ENCODE measurements at places on chromosomes 5 and 9.

- no peak for DNase-seq
Measured at GRCh38 chr9:89536600-89536999, 38.7 kb upstream of the SEMA4D start.

- DNase-seq = no peak
Measured at GRCh38 chr5:143037071-143037470, 266.9 kb downstream of the ARHGAP26 start.

- DNase-seq = no peak
Measured at GRCh38 chr9:118459913-118460312, 755.7 kb downstream of the TLR4 start.

GRCh38 chr5:97078958-97079743 is 63.3 kb downstream of the LIX1 start:
- no peak for DNase-seq

DNA sequence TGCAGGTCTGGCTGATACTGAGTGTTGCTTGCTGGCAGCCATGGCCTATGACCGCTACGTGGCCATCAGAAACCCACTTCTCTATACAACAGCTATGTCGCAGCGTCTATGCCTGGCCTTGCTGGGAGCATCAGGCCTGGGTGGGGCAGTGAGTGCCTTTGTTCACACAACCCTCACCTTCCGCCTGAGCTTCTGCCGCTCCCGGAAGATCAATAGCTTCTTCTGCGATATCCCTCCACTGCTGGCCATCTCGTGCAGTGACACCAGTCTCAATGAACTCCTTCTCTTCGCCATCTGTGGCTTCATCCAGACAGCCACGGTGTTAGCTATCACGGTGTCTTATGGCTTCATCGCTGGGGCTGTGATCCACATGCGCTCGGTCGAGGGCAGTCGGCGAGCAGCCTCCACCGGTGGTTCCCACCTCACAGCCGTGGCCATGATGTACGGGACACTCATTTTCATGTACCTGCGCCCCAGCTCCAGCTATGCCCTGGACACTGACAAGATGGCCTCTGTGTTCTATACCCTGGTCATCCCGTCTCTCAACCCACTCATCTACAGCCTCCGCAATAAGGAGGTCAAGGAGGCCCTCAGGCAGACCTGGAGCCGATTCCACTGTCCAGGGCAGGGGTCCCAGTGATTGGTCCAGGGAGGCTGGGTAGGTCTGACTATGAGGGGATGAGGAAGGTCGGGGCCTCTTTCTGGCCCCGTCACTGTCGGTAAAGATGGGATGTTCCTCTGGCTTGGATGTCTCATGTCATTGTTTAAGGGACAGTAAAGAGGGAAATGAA is 718 bp downstream of the OR5C1 start:
- DNase-seq = no peak

DNA sequence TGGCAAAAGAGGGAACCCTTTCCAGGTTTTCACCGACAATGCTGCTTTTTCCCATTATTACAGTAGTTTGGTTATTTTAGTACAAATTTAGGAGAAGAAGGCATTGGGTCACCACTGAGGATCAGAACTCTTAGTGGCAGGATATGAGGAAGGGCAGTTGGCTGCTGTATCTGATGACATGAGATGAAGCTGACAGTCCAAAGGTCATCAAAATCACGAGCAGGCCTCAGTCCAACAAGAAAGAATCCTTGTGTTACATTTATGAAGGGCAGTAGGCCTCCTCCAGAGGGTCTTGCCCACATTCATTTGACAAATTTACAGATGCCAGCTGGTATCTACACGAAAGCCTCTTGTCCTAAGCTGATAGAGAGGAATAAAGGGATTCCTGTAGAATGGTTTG is 49.5 kb upstream of the COL15A1 start:
- DNase-seq = no peak

DNA sequence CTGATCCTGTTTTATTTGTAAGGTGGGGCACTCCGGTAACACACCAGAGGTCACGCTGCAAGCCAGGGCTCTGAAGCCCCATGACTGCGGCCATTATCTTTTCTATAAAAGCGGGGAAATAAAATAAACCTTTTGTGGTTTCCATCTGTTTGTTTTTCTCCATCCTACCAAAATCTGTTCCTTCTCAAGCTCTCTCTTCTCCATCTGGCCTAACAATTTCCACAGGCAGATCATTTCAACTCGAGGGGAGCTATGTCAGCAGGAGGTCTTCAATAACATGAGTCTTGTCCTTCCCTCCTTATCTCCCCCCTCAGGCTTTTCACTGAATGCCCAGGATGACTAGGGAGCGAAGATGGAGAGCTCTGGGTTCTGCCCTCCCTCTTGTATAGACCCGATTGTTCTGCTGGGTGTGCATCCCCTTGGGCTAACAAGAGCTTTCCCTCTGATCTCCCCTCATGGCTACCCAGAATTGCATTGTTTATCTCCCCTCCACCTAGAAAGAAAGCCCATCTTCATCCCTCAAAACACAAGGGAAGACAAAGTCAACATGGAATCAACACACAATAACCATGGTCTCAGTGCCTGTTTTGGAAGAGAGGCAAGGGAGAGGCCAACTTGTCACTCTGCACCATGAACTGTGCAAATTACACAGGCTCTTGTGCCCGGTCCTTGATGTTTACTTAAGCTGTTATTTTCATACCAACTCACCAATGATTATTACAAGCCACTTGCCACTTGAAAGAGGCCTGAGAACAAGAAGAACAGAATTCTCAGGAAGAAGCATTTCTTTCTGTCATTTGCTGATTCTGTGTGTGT is 187.8 kb downstream of the FANCC start:
- DNase-seq = no peak

DNA sequence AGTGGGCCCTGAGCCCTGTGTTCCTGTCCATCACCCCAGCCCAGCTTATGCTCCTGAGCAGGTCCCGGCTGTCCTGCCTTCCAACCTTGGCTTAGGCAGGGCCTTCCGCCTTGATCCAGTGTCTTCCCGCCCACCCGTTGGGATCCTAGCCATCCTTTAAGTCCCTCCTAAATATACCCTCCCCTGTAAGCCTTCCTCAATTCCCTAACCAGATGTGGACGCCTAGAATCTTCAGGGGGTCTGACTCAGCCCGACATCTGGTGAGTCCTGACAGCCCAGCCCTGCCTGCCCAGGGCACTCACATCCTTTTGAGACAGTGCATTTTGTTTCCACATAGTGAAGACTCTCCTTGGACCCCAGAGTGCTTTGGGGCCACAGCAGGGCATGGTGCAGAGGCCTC is 23.7 kb downstream of the SLC6A7 start:
- no peak for DNase-seq

GRCh38 chr5:145965804-145966203 is 29.4 kb downstream of the SH3RF2 start:
- no peak for DNase-seq

- DNase-seq = no peak
Measured at GRCh38 chr9:14909181-14909580, 1.0 kb downstream of the FREM1 start.

DNA sequence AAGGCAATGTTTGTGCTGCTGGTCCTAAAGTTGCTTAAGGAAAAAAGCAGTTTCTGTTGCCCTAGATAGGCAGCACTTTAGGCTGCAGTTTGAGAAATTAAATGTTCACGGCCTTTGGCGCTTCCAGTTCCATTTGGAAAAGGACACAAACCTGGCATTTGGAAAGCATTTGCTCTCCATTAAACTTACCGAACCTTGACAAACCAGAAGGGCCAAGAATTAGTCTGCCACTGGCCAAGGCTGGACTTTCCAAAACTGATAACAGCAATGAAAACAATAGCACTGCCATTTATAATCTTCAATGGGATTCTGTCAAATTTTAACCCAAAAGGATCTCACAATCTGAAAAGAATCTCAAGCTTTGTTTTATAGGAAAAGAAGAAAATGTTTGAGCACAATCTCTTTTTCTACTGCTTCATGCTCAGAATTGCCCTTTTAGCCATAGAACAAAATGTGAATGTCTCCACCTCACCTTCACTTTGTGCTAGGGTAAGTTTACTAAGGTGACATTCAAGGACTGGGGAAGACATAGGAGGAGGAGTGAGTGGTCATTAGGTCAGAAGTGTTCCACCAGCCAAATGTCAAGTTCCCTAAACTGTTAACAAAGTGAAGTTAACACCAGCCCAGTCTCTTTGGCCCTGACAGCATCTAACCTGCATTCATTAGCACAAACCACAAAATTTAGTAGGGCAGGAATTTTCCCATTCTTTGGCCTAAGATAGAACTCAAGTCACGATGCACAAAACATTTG is 583.4 kb upstream of the DMAC1 start:
- no peak for DNase-seq

GRCh38 chr5:110257971-110258370 is 468.5 kb downstream of the TMEM232 start:
- no peak for DNase-seq

DNA sequence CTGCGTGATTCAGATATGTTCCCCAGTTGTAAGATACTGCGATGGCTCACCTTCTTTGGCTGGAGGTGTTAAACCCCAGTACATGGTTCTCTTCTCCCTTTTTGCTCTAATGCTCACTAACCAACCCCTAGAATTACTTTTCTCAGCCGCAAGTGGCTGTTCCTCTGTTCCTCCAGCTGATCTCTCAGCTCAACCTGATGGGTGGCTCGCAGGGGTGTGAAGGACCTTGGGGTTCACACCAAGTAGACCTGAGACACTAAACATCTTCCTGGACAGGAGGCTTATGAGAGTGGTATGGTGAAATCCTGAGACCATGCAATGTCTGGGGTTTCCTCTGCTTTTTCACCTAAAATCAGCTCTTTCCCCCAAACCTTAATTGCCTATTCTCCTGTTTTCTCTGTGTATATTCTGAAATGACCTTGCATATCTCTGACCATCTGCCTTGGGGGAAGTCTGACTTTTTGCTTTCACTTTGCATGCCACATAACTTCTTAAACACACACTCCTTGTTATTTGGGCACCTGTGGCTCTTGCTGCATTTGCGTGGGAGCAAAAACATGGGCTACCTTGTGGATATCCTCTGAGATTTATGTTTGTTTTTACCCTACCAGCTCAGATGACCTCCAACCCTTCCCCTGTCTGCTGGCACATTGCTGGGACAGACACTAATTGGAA is 15.9 kb upstream of the IFNA14 start:
- DNase-seq = no peak

DNA sequence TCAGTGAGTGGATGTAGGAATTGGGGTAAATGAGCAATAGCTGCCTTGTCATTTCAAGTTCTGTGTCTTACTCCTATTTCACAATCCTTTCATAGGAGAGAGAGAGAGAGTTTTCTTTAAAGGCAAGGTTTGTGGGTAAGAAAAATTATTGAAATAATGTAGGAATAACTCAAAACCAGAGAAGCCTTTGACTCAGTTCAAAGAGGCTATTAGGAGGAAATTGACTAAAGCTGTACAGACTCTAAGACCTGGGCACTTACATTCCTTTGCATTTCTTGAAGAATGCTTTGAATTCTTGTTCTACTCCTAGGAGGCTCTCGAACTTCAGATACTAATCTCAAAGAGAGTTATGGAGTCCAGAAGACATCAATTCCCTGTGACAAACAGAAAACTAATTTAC is 257.1 kb downstream of the FBXL7 start:
- no peak for DNase-seq

DNA sequence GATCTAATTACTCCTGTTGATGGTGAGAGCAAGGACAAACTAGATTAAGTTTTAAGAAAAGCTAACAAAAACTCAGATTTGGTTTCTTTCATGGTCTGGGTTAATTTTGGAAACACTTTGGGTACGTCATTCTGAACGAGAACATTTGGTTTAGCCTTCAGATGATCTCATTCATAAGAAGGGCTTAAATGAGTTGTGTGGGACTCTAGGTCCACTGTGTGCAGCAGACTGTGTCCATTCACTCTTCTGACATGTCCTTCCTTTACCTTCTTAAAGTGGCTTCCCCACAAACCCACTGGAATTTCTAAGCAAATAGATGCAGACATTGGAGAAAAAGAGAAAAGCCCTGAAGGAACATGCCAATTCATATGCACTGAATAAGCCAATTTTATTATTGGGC is 96.8 kb downstream of the FBXO4 start:
- DNase-seq = no peak
